ENCODE measurements at places on chromosomes 12 and 14. TPM values are rescaled to one million over a fixed set of nuclear protein-coding genes. Genes with fewer than 3 reads are reported as not detected.

- DNase-seq: no peak
These were observed 80.5 kb downstream of the FBXO33 start for GRCh38 chr14:39351708-39352107.

- DNase-seq: no peak
These were observed 440 bp upstream of the ISM2 start for GRCh38 chr14:77498984-77499527.

DNA sequence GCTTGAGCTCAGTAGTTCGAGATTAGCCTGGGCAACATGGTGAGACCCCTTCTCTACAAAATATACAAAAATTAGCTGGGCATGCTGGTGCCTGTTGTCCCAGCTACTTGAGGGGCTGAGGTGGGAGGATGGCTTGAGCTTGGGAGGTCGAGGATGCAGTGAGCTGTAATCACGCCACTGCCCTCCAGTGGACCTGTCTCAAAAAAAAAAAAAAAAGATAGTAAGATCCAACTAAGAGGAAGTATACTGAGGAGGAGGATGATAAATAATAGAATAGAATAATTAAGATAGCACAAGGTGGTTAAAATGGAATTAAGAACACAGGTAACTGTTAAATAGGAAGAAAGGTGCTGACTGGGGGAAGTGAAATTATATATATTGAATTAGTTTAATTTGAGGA lies 37.0 kb upstream of the BAZ1A start:
- no peak for DNase-seq

DNA sequence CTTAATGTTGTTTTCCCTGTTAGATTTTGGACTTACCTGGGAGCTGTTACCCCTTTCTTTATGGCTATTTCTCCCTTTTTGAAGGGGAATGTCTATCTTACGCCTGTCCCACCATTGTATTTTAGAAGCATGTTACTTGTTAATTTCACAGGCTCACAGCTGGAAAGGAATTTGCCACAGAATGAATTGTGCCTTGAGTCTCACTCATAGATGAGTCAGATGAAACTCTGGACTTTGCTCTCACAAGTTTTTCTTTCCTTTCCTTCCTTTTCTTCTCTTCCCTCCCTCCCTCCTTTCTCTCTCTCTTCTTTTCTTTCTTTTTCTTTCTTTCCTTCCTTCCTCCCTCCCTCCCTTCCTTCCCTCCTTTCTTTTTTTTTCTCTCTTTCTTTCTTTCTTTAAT lies 9.3 kb upstream of the ATF7IP start:
- DNase-seq: no peak

GRCh38 chr14:68928770-68929550 lies 50.1 kb downstream of the ACTN1 start:
- DNase-seq: no peak

The PABPN1 gene
- total RNA-seq: 106 TPM

The POTEG gene
- not detected for total RNA-seq

- no peak for DNase-seq
These were observed 530 bp upstream of the NYNRIN start for GRCh38 chr14:24398293-24398652.

DNA sequence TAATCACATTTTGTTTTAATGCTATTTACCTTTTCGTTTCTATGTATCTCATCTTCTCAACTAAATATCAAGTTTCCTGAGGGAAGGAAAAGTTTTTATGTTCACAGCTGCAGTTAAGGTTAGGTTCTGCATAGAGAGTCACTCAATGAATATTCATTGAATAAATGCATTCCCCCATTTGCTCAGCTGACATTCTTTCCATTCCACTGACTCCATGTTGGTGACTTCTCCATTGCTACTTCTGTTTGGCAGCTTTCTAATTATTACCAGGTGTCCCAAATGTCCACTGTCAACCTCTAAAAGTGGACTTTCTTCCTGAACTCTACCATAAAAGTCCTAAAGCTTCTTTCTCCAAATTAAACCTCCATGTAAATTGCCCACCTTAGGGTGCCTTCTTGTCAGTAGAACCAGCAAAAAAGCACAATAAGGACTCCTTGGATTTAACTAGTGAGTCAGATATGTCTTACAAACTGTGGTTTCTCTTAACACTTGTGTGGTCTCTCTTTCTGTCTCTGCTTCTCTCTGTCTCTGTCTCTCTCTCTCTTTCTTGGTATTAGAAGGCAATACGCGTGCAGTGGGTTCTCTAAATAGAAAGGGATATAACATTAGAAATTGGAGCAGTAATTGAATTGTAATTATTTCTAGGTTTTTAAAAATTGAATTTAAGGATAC lies 85.9 kb downstream of the TMEM117 start:
- DNase-seq: no peak

The PUS1 gene
- 20.0 TPM for total RNA-seq

GRCh38 chr12:24591079-24591626 lies 357.7 kb downstream of the BCAT1 start:
- no peak for DNase-seq

The FLRT2 gene
- total RNA-seq: 91.4 TPM

DNA sequence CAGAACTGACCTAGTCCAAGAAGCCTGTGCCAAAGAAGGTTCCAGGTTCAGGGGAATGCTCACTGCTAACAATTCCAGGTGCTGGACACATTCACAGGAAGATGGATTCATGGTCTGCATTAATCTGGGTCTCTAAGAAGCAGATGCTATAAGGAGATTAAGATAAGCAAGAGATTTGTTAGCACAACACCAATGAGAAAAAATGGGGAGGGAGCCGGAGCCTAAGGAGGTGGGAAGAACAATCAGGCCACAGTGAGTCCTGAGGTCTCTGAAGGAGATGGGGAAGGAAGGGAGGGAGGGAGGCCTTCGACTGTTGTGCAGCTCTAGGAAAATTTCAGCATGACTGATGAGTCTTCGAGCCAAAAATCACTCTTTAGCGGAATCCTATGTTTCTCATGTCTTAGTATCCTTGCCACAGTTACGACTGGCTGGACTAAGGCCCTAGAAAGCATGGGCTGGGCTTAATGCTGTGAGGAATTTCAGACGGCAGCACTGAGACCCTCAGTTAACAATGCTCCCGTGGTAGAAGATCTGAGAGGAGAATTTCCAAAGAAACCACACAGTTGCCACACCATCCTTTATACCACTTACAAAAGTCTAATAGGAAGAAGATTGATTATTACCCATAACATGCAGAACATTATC lies 31.5 kb upstream of the PTGDR start:
- no peak for DNase-seq

DNA sequence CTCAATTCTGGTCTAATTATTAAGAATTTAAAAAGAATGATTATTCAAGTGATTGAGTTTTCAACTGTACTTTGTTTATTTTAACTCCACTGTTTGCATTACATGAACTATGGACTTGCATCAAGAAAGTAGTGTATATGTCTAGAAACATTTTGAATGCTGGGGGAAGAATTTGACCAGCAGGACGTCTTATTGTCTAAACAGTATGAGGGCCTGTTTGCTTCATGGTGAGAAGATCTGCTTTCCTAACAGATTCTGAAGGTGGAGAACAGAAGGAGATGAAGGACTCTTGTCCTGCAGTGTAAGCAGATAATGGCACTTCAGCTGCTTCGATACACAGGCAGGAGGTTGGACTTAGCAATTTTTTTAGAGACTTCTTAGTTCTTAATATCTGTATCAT lies 176.0 kb downstream of the DACT1 start:
- DNase-seq: no peak

DNA sequence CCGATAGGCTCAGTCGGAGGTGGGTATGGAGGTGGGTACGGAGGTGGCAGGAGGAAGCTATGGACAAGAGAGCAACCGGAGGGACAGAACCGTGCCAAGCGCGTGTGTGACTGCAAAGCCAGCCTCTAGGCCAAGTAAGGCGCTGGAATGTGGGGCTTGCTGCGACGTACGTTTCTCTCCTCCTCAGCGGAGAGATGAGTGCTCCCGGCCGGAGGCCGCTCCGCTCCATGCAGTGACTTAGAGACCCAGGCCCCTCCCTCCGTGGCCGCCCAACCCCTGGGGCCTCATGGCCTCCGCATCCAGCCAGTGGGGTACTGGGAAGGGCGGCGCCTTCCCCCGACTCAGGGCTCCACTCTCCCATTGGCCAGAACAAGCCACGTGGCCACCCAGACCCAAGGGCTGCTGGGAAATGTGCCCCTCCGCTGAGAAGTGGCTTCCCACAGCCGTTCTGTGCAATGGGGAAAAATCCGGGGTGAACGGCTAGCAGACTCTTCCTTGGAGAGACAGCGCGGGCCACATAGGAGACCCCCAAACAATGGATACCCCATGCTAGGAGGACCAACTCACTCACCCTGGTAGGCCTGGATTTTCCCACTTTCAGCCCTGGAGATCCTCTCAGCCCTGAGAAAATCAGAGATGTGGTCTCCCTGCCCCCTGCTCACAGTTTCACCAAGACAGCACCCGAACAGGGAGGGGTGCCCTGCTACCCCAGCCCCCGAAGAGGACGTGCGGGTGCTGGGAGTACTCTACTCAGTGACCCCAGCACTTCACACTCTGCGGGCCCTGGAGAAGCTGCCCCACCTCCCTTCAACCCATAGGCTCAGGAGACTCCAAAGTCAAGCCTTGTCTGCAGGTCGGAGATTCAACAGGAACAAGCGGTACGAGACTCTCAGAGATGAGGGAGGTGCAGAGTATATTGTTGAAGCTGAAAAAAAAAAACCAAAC lies 66.7 kb downstream of the RIMBP2 start:
- DNase-seq: no peak

The CFAP251 gene
- total RNA-seq: 2.8 TPM

DNA sequence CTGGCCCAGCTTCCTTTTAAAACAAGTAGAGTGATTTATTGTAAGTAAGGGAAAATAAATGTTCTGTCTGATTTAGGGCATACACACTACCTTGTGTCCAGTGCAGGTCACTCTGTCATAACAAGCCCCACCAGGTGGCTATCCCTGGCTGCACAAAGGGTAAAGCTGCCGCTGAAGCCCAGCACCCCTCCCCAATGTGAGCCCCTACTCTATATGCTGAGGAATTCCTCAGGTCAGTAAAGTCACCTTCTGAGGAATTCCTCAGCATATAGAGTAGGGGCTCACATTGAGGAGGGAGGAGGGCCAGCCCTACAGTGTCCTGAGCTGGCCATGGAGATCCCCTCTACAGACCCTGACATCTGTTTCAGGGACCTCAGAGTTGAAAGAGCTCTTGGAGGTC lies 67.2 kb downstream of the TBC1D30 start:
- no peak for DNase-seq

The DIO2 gene
- total RNA-seq: 14.4 TPM

The GUCY2C gene
- not detected for total RNA-seq

The ANKRD33 gene
- total RNA-seq: 0.54 TPM

The RASAL1 gene
- not detected for total RNA-seq

DNA sequence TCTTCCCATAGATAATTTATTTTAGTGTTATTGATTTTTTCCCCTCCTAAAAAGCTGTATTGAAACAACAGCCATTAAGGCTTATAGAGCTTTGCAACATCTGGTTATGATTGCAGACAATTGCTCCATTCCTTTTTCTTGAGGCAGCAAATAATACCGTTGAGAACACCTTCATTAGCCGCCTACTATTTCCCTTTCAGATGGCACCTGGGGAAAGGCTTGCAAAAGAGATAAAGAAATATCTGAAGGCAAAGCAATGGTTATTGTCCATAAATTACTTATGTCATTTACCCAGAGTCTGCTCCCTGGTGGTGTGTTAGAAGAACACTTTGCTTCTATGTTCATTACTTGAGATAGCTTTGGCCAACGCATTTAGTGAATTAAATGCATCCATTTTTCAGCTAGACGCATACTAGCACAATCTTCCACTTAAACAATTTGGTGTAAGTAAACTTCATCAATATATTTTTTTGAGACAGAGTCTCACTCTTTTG lies 377.8 kb downstream of the KCNH5 start:
- no peak for DNase-seq

The CEBPE gene
- 0.33 TPM for total RNA-seq

The SLC5A8 gene
- total RNA-seq: not detected

DNA sequence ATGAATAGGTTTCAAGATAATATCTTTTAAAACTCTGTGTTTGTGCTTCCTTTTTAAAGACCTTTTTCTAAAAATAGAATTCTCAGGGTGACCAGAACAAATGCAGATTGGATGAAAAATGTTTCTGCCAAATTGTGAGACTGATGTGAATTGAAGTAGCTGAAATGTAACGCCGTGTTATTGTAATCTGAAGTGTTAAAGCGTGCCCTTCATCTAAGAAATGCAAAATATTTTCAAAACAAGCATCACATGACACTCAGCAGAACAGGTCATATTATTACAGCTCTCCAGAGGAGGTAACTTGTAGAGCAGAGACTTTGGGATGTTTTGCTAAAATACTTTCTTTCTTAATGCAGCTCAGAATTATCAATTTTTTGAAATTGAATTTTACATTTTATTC lies 90.0 kb upstream of the PLEKHA5 start:
- DNase-seq: no peak

The ALDH1L2 gene
- total RNA-seq: 35.2 TPM

The SELPLG gene
- total RNA-seq: 8.1 TPM

The KRT6C gene
- not detected for total RNA-seq

The CMTM5 gene
- not detected for total RNA-seq

DNA sequence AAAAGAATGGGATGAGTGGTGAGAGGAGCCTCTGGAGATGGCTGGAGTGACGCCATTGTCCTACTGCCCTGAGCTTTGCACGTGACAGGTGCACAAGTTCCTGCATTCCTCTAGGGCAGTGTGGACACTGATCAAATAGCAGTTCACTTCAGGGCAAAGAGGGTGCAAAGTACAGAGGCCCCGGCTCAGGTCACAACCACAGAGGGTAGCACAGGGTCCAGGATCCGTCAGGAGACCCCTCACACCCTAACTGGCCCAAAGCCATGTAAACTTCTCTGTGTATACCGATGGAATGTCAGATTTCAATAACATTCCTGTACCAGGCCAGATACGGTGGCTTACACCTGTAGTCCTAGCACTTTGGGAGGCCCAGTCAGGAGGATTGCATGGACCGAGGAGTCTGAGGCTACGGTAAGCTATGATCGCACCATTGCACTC lies 10.4 kb upstream of the FBLN5 start:
- no peak for DNase-seq

GRCh38 chr12:112559784-112560183 lies 141.0 kb downstream of the PTPN11 start:
- DNase-seq: no peak

DNA sequence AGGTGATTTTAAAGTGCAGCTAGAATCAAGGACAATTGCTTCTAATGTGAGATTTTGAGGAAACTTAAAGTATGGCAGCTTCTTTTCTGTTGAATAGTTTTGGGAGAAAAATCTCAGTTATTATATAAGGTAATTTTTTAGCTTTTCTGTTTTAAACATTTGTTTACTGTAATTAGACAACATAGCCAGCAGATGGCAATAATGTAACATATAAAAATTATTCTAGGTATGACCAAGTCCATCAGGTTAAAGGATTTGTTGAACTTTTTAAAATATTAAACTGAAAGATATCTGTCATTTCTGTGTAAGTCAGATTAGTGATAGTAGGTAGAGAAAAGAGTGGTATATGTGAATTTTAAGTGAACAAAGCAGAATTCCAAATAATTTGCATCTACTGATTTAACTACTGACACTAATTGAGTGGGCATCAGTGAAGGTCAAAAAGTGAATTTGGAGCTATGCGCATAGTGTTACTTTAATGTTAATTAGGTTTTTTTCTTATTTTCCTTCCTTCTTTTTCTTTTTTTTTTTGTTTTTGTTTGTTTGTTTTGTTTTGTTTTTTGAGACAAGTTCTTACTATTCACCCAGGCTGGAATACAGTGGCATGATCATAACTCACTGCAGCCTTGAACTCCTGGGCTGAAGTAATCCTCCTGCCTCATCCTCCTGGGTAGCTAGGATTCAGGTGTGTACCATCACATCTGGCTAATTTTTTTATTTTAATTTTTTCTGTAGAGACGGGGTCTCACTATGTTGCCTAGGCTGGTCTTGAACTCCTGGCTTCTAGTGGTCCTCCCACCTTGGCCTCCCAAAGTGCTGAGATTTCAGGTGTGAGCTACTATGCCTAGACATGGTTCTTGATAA lies 18.6 kb downstream of the PRORP start:
- DNase-seq: no peak

The WNT5B gene
- total RNA-seq: 11.2 TPM

The BBOF1 gene
- 4.6 TPM for total RNA-seq

The ERGIC2 gene
- 65.3 TPM for total RNA-seq
